Activated naive CD4-positive, alpha-beta T cell (primary cell): ENCODE measurements at places on chromosomes 7 and 10.

GRCh38 chr7:44390701-44391100 is 65.3 kb upstream of the CAMK2B start:
- no peak for DNase-seq

DNA sequence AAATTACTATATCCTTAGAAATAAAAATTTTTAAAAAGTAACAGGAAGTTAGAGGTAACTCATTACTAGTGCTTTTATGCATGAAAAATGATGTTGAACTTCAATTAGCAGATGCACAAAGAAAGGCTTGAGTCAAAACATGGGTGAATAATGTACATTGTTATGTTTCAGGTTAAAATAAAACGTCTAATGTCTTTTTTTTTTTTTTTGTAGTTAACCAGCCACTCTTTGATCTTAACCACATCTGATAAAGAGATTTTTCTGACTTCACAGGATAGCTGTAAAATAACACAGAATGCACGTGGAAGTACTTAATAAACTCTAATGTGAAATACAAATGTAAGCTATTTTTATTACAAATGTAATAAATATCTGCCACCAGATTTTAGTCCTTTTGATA is 61.7 kb downstream of the GSAP start:
- no peak for DNase-seq

DNA sequence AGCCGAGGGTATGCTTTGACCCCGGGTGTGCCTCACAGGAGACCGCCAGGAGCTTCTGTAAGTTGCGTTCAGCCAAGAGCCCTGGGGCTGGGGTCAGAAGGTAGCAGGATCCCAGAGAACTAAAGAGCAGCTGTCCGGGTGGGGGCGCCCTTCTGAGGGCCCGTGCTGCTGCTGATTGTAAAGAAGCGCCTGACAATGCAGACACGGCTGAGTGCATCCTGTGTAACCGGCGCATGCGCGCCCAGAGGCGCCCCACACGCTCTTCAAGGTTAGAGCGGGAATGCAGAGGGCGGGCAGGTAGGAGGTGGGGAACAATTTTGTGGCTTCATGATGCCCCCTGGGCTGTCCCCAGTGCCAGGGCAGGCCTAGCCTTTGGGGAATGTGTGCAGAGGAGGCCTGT is 210.2 kb upstream of the CTBP2 start:
- no peak for DNase-seq

GRCh38 chr10:44716470-44717015 is 194.6 kb upstream of the TMEM72 start:
- DNase-seq: no peak

DNA sequence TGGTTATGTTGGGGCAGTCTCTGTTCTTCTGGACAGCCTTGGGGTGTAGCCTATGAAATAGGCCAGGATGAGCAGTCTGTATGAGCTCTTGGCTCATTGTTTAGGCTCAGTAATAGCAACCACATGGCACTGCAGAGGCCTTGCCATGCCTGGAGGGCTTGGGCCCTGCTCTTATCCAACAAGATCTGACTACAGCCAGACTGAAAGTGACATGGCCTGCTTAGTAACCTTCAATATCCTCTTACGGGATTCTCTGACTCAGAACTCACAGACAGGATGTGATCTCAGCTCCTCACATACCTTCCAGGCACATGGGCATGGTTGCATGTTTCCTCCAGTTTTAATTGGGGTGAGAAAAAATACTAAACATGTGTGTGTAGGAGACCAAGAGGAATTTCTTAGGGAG is 289.3 kb downstream of the PTEN start:
- peak; percentile 1 for DNase-seq

- DNase-seq: no peak
These were observed 21.4 kb upstream of the CPVL start for GRCh38 chr7:29167721-29168120.

GRCh38 chr7:16816824-16817223 is 12.0 kb upstream of the AGR2 start:
- DNase-seq: no peak

DNA sequence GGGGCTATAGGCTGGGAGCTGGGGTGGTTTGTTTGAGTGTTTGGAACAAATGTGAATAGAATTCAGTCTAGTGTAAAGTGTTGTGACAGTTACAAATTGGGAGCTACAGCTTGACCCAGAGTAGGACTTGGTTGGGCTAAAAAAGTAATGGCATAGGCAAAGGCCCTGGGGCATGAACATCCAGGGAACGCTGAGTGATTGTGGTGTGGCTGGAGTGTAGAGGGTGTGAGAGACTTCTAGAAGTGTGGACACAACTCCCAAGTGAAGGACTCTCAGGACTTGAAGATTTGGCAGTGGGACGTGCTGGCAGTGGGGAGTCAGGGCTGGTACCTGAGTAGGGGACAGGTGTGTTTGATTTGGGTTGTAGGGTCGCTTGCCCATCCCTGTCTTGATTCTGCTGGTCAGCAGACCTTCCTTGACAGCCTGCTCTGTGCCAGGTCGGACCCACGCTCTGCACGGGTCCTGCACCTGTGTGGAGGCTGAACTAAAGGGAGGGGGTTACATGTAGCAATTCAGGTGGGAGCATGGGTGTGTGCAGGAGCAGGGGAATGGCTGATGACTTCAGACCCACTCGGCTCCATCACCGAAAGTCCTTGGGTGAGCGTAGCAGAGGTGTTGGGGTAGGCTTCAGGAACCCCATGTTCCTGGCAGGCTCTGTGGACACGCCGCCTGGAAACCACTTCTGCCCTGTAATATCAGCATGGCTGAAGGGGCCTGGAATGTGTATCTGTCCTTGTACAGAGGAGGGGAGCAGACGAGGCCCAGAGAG is 43.3 kb downstream of the ZMIZ1 start:
- no peak for DNase-seq

DNA sequence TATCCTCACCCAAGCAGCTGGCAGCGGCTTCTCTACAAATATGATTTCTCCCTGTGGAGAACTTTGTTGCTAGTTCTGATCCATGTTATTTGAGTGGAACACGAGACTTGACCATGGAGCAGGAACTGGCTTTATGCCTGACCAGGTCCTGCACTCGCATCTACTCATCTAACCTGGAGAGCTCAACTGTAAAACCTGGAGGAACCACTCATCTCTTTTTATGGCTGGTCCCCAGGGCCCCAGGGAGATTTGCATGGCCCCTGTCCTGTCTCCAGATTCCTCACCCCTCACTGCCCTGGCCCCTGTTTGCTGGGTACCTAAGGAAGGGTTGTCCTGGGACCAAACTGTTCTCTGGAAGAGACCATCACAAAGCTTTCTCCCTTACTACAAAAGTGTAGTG is 16.0 kb downstream of the TCAF1 start:
- DNase-seq: no peak

- DNase-seq: no peak
These were observed 88.8 kb upstream of the MDFIC start for GRCh38 chr7:114832906-114833595.

GRCh38 chr7:149795126-149795525 is 21.7 kb upstream of the ZNF467 start:
- no peak for DNase-seq

DNA sequence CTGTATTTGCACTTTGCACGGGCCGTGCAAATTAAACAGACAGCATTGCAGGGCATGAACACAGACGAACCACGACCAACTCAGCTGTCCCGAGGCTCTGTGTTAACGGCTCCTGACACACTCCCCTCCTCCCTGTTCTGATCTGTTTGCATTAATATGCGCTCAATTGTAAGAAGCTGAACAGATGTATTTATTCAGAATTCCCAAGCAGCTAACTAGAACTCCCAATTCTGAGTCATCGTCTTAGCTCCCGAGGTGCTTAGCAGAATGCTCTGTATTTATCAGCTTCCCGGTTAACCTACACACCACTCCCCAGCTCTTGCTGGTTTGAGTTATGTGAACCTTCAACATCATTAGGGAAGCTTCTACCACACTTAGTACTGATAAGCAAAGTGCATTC is 286.4 kb downstream of the PTPRN2 start:
- DNase-seq: no peak

- no peak for DNase-seq
These were observed 326.2 kb downstream of the RNLS start for GRCh38 chr10:88256886-88257285.

GRCh38 chr7:137165241-137165640 is 178.3 kb downstream of the PTN start:
- DNase-seq: no peak

DNA sequence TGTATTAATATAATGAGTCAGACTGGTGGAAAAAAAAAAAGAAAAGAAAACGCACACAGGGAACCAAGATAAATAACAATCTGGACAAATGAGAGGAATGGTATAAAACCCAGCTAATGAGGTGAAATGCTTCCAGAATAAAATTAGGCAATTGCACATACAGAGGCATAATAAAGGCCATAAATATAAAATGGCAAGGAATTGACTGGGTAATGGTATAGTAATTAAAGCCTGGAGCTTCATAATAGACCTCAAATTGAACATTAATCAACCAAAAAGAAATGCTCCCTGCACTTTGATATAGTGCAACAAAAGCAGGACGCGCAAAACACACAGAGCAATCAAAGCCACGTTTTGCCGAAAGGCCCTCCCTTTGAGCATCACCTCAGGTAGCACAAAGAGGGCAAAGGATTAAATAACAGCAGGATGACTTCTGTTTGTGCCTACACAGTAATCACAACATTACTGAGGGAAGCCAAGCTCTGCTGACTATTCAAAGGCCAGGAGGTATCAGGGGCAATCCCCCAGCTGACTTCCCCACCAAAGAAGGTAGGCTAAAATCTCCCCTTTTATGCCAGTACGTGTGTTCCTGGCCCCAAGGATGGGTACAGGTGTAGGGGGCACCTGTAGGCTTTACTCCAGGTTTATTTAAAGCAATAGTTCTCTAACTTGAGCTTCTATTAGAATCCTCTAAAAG is 343.7 kb downstream of the ELMO1 start:
- DNase-seq: no peak

DNA sequence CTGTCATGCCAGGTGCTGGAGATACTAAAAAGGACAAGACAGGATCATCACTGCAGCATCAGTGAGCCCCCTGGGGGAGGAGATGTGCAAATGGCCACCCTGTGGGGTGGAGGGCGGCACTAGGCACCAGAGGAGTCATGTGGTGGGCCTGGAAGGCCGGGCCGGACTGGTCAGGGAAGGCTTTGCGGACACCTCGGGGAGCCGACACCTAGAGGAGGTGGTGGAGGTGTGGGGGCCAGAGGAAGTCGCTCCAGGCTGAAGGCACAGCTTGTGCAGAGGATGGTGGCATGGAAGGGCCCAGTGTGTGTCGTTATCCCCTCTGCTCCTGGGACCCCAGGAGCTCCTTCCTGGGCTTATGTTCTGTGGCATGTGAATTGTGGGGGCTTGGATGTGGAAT is 437.7 kb downstream of the RPS24 start:
- no peak for DNase-seq

DNA sequence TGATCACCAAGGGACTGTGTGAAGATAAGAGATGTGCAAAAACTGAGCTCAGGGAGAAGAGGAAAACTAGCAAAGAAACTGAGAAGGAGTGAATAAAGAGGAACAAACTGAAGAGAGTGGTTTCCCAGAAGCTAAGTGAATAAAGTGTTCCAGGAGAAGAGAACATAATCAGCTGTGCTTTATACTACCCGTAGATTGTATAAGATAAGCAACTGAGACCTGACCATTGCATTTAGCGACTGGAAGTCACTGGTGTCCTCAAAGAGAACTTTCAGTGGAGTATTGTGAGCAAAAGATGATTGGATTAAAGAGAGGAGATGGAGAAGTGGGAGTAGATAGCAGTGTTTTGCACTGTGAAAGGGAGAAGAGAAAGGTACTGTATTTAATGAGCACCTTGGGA is 14.6 kb downstream of the PHTF2 start:
- no peak for DNase-seq

- DNase-seq: no peak
These were observed 193.0 kb upstream of the PLXNA4 start for GRCh38 chr7:132769280-132769679.

DNA sequence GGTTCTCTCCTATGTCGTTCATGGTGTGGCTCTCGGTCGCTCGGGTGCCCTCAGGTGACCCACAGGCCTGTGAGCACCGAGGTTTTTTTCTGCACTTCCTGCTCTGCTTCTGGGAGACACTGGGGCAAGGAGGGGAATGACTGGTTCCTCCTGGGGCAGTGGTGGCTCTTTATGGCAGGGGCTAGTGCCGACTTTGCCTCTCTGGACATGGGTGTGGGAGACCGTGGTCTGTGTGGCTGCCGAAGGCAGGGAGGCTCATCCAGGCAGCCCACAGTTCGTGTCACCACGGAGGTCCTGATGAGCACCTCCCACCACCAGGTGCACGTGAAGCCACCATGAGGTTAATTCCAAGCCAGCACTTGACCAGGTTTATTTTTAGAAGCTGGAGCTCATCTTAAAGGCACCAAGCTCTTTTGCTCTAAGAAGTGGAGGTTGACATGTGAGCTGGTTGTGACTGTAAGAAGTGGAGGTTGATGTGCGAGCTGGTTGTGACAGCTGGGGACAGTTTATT is 24.7 kb upstream of the DPYSL4 start:
- no peak for DNase-seq

- peak; percentile 8 for DNase-seq
These were observed 200.3 kb downstream of the PRPF18 start for GRCh38 chr10:13787015-13787421.
